ENCODE measurements at places on chromosomes 7 and 10.

- no peak for DNase-seq
Observed at GRCh38 chr7:106591146-106591545, 69.8 kb downstream of the CCDC71L start.

DNA sequence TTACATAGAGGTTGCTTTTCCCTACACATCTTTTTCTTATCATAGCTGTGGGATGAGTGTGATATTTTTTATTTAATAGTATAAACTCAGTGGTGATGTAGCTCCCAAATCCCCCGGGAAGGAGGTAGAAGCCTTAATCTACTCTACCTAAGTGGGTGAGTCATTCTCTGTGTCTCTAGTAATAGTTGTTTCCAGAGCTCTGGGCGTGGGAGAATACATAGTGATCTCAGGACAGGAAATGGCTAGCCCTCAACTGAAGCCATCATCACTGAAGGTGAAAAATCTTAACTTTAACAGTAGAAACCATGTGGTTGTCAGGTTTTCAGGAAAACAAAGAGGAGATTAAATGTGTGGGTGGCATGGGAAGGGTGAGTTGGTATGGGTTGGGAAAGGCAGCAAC lies 278.4 kb downstream of the ANKRD30A start:
- no peak for DNase-seq

- DNase-seq = no peak
Observed at GRCh38 chr7:46484906-46485305, 563.8 kb upstream of the IGFBP3 start.

GRCh38 chr10:84348860-84349259 lies 20.5 kb downstream of the CCSER2 start:
- no peak for DNase-seq

DNA sequence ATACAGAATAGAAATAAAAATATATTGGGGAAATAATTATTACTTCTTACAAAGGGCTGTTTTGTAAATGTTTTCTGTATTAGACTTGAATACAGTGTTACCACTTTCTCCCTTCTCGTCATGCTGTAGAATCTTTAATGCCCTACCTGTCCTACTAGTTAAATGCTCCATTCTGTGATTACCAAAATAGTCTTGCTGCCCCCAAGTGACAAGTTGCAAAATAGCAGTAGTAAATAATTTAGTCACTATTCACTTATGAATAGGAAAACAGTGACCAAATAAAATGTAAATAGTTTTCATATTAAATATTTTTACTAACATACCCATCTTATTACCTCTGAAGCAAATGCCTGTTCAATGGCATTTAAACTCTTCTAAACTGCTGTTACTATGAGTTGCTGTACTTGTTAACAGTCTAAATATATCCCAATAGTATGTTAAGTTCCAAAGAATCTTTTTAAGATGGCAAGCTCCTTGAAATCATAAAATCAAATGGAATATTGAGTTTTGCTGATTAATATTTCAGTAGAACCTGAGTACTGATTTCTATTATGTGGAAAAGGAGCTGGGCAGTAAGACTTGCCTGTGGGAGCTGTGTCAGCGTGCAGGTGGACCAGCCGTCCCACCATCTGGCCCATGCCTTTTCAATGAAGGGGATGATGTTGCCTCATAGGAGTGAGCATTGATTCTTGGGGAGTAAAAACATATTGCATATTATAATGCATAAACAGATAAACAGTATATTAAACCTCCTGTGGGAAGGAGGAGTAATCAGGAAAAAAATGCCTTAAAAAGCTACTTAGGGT lies 18.1 kb upstream of the OIT3 start:
- no peak for DNase-seq

DNA sequence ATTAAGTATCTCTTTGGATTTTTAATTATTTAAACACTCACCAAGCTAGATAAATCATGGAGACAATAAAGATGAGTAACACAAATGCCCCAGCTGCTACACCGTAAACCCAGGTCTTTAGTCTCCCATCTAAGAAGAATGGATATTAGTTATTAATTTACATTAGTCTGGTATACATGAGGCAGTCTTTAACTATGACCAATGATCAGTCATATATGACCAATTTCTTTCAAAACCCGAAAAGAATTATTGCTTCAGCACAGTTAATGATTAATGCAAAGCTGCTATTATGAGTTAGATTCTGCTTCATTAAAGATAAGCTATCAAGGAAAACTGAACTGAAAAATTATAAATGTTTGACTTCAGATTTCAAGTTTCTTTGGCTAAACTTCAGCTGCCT lies 402.9 kb downstream of the PHF14 start:
- DNase-seq = no peak

DNA sequence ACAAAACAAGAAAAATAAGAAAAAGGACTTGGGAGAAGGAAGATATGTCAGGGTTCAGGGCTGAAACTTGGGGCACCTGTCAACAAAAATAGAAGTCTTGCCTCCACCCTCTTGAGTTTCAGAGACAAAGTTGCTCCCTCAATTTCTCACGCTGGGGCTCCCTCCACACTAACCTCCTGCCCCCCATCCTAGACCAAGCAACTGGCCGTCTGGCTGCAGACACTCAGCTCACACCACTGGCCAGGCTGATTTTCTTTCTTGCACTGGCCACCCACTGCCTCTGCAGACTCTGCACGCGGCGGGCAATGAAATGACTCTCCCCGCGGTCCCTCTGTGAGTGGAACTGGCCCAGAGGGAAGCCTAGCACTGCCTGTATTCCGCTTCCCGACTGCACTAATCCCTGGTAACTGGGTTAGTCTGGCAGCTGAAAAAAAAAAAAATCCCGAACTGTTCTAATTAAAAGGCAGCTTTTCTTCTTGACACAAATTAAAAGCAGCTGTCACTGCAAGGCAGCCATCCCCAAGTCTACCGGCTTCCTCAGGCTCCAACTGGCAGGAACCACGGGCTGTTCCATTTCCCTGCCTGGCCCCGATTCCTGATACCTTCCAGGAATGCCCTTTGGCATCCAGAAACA lies 83.5 kb downstream of the SPDYE5 start:
- DNase-seq = no peak

DNA sequence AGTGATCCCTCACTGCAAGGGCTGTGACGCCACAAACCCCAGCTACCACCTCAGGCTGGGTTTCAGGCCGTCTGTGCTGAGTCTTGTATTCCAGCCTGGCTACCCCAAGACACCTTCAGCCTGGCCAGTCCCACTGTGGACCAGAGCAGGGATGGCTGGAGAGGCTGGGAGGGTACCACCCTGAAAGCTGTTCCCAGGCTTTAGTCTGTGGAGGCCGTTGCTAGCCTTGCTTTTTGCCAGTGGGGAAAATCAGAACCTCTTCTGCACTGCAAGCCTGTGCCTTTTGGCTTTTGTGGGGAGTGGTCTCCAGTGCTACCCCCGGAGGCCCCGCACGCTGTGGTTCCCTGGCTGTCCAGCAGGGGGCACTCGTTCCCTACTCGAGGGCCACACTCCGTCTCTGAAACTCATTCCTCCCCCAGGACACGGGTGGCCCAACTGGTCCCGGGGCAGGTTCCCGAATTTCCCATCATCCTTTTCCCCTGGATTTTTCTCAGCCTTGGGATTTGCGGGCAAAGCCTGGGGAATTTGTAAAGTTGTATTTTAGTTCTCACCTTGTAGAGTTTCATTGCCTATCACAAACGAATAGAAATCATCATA lies 128.4 kb upstream of the BTBD16 start:
- no peak for DNase-seq

GRCh38 chr7:16989811-16990413 lies 108.1 kb upstream of the AGR3 start:
- DNase-seq = peak; percentile 77

DNA sequence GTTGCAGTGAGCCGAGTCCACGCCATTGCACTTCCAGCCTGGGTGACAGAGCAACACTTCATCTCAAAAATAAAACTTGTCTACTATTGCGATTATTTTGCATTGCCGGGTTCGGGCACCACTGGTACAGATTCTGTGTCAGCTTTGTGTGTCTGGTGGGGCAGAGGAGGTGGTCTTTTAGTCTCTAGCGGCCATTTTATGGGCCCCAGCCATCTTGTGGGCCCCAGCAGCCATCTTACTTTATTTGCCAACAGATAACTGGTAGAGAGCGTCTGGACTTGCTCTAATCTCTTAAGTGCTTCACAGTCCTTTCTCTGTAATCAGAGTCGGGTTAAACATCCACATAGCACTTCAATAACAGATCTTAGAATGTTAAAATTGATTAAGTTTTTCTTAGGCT lies 4.9 kb downstream of the BUD23 start:
- DNase-seq = no peak

DNA sequence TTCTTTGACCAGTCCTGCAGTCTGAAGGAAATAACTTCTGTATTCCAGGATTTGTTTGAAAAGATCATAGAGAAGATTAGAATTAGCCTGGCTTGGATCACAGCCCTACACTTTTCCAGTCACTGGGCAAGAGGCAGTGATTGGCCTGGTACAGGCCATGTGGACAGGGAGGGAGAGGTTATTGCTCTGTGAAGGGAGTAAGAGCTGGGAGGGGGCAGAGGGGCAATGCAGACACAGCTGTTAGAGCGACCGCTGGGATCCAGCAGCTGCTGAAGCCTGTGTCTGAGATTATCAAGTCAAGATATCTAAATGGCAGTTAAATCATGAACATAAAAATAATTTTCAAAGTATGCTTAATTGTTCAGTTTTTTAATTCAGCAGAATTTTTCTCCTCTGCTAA lies 257.3 kb downstream of the SDK1 start:
- DNase-seq = no peak

DNA sequence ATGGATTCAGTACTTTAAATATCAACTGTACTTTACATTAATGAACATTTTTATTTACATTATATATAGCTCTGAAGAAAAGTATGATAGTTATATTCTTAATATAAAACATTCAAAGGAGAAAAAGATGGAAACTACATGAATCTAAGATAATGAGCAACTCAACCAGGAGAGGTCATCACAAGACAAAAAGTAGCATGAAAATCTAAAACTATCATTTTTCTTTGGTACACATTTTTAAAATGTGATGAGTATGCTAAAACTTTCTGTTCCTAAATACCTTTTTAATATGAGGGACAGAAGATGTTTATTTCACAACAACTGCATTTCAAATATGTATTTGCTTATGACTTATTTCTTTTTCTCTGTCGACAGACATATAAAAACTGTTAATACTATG lies 2.4 kb downstream of the CNTNAP2 start:
- DNase-seq = no peak

DNA sequence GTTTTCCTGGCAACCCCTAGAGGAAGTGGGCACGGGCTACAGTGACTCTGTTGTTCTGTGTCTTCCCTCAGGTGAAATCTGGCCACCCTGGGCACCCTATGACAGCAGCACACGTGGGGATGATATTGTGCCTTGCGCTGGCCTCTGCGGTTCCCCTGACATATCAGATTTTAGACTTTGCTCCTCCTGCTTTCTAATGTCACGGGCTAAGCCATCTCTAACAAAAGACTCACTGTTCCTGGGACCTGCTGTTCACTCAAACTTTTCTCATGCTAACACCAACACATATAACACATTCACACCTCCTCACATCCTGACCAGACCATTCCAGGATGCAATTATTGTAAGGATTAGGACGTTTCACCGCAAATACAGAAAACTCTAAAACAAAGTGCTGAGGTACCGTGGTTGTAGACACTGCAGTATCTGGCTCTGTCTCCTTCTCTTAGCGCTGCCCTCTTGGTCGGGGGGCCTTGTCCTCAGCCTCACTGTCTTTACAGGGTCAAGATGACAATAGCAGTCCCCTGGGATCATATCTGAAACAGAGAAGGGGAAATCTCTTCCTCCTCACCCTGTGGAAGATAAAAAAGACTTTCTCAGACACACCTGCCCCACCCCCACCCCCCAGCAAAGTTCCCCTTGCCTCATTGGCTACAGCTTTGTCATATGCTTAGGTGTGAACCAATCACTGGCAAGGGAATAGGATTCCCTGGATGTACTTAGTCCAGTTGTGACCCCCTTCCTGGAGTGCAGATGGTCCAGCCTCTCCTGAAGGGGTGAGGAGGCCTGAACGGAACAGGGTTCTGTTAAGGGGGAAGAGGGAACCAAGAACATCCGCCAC lies 14.1 kb downstream of the CHN2 start:
- DNase-seq = no peak

All from coronary artery (tissue), 2 donors.